ENCODE measurements at places on chromosomes 4 and X.
A peak's percentile ranks its signal among the peaks of the same experiment; 100 is the strongest.

- DNase-seq = no peak
Observed at GRCh38 chr4:98625399-98625798, 33.0 kb downstream of the TSPAN5 start.

DNA sequence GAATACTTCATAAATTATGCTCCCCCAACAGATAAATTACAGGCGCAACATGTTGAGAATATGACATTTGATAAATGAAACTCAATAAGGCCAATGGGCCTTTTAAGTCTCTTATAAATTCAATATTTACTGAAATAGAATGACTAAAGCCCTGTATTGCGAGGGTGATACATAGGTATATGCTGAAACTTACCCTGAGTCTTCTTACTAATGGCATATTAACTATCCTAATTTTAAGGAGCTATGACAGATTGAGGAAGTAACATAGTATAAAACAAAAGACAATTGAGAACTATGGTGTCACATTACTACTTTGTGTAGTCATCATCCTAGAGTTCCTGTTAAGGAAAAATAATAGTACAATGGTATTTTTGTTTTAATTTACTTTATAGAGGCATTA lies 440.7 kb downstream of the IL15 start:
- no peak for DNase-seq

GRCh38 chr4:102843273-102843672 lies 15.9 kb upstream of the UBE2D3 start:
- no peak for DNase-seq

GRCh38 chrX:108072746-108073145 lies 18.6 kb downstream of the PSMD10 start:
- DNase-seq = no peak

GRCh38 chr4:20370274-20370673 lies 118.6 kb downstream of the SLIT2 start:
- DNase-seq = no peak

DNA sequence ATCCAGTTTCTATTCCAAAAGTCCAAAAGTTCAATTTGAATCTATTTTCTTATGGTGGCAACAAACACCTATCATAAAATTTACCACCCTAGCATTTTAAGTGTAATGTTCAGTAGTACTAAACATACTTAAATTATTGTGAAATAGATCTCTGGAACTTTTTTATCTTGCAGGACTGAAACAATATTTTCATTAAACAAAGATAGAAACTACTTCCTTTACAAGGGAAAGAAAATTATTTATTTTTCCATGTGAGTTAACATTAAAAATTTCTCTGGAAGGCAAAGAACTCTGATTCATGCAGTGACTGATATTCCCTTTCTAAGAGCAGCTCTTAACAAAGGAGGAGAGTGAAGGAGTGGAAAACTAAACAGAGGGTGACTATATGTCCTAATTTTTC lies 40.2 kb downstream of the ADH7 start:
- no peak for DNase-seq

DNA sequence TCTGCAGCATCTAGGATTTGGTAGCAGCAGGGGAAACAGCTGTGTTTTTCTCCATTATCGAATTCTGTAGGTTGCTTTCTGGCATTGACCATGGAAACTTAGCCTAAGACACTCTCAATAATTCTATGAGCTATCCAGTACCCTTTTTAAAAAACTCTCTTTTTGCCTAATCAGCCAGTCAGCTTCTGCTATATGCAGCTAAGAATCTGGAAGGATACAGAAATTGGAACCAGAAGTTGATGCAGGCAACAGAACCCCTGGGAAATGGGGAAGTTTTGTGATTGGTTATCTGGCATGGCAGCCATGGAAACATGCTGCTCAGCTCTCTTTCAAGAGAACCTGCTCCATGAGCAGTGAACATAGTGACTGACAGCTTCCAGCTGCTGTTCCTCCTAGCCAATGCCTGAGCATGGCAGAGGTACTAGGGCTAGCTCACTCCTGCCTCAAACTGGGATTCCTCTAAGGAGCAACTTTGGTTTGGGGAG lies 417.6 kb upstream of the MAOA start:
- no peak for DNase-seq

- DNase-seq = peak; percentile 37
Observed at GRCh38 chr4:163544407-163545038, 50.0 kb downstream of the TMA16 start.

DNA sequence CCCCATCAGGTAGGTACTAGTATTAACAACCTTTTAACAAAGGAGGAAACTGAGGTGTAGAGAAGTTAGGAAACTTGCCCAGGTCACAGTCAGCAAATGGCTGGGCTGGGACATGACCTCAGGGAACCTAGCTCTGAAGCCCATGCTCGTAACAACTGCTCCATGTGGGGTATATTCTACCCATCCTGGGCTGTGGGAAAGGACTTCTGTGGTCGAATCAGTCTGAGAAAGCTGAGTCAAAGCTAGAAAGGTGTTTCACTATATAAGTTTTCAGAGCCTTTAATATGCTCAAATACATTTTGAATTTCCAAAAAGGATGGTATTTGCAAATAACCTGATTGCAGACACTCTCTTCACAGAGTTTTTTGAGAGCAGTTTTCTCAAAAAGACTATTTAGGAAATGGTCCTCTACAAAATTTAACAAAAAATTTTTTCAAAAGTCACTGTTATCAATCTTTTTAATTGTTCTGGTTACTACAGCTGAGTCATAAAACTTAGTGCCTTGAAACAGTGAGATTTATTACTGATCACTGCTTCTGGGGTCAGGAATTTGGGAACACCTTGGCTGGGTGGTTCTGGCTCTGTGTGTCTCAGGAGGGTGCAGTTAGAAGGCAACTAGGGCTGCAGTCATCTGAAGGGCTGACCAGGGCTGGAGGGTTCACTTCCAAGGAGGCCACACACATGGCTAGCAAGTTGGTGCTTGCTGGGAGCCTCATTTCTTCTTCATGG lies 53.6 kb downstream of the NSG1 start:
- DNase-seq = no peak

- DNase-seq = peak; percentile 53
Observed at GRCh38 chr4:113958766-113959538, 20.5 kb downstream of the ARSJ start.

DNA sequence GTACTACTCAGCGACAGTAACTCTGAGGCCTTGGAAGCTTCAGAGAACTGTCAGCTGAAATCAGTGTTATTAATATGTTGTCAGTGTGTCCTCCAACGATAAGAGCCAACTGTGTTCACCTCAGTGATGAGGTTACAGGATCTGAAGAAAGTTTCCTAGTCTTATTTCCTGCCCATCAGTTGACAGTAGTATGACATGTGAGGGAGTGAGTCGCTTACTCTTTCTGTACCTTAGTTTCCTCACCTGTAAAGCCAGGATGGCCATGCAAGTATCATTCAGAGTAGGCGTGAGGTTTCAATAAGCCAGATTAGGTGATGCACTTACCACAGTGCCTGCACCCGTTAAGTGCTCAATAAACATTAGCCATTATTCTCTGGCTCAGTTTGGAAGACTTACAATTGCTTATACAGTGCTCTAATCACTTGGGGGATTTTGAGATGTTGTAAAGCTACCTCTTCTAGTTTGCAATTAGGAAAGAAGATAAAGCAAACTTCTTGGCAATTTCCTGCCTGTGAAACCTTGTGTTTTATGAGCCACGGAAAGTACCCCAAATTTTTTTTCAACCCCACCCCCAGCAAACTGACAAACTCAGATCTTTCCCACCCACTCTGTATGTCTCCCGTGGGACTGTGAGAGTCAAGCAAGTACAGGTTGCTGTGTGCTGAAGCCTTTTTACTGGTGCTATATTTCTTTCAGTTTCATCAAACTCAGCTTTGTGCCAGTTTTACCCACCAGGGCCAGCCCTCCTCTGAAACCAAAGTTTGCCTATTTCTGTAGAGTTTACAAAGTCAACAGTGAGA lies 62.2 kb downstream of the ANXA3 start:
- peak; percentile 24 for DNase-seq

DNA sequence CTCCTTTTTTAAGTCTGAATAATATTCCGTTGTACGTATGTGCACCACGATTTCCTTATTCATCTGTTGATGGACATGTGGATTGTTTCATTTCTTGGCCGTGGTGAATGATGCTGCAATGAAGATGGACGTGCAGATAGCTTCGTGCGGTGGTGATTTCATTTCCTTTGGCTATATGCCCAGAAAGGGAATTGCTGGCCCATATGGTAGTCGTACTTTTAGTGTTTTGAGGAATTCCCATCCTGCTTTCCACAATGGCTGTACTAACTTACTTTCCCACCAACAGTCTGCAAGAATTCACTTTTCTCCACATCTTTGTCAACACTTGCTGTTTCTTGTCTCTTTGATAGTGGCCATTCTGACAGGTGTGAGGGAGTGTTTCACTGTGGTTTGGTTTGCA lies 12.8 kb downstream of the ZFP42 start:
- no peak for DNase-seq

DNA sequence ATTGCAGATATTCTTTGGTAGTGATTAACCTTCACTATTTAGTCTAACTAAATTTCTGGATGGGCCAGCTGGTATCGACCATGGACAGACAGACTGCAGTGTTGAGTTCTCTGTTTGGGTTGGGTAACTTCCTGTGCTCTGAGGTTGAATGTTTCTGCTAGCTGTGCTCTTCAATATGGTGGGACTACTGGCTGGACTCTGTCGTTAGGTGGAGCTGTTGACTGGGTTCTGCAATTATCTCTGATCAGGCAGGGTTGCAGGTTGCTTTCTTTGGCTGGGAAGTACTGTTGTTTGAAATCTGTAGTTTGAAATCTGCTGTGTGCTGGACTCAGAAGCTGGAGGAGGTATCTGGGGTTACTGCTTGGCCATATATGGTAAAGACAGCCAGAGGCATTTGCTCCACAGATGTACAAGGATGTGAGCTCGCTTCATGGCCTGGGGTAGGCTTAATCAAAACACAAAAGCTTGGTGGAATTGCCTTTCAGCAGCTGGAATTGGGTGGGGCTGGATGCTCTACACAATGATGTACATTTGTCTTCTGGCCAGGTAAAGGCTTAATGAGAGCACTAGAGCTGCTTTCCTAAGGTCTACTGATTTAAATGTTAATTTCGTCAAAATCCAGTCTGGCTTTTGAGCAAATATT lies 1472.0 kb downstream of the FAM133A start:
- DNase-seq = no peak

DNA sequence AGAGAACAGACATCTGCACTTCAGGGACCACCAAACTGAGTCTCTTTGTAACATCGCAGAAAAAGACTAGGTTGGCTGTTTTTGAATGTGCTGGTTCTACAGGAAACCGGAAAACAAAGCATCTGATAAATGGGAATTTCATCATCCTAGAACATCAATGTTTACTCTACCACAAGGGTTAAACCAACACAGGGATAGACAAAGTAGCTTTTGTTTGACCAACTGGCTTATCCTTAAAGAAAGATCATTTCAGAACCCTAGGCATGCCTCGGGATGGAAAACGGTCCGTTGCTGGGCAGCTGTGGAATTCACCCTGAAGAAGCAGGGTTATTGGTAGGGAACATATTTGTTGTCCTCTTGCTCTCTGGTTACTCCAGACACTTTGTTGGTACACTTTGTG lies 2355.5 kb upstream of the AGA start:
- DNase-seq = no peak

GRCh38 chr4:15458616-15459015 lies 11.1 kb upstream of the CC2D2A start:
- DNase-seq = no peak
